Jurkat, Clone E6-1 (cell line): ENCODE measurements at places on chromosomes 2 and 18.

DNA sequence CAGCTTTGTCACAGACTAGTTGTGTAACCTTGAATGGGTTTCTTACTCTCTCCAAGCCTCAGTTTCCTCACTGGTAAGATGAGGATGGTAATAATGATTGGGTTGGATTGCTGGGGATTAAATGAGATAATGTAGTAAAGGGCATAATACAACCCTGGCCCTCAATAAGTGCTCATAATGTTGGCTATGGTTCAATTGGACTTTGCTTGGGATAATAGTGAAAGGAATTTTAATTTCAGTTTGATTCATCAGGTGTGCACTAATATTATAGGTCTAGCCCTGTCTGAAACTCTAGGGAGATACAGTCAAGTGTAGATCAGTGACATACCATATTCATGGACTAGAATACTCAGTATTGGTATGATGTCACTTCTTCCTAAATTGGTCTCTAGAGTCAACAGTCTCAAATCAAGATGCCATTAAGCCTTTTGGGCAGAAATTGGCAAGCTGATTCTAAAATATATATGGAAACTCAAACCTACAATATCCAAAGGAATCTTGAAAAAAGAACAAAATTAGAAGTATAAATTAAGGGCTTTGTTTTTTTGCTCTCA is 161.4 kb downstream of the SMAD7 start:
- no peak for DNase-seq

GRCh38 chr2:212595036-212595654 is 56.5 kb upstream of the ERBB4 start:
- peak; percentile 27 for DNase-seq

- no peak for DNase-seq
These were observed 9.0 kb upstream of the ATRAID start for GRCh38 chr2:27202854-27203253.

- DNase-seq, result no peak
These were observed 1966.1 kb upstream of the CELF4 start for GRCh38 chr18:39531659-39532058.

- DNase-seq, result peak; percentile 20
These were observed 48.9 kb upstream of the SPP2 start for GRCh38 chr2:234001380-234002160.

GRCh38 chr2:50782543-50782942 is 249.4 kb downstream of the NRXN1 start:
- no peak for DNase-seq

DNA sequence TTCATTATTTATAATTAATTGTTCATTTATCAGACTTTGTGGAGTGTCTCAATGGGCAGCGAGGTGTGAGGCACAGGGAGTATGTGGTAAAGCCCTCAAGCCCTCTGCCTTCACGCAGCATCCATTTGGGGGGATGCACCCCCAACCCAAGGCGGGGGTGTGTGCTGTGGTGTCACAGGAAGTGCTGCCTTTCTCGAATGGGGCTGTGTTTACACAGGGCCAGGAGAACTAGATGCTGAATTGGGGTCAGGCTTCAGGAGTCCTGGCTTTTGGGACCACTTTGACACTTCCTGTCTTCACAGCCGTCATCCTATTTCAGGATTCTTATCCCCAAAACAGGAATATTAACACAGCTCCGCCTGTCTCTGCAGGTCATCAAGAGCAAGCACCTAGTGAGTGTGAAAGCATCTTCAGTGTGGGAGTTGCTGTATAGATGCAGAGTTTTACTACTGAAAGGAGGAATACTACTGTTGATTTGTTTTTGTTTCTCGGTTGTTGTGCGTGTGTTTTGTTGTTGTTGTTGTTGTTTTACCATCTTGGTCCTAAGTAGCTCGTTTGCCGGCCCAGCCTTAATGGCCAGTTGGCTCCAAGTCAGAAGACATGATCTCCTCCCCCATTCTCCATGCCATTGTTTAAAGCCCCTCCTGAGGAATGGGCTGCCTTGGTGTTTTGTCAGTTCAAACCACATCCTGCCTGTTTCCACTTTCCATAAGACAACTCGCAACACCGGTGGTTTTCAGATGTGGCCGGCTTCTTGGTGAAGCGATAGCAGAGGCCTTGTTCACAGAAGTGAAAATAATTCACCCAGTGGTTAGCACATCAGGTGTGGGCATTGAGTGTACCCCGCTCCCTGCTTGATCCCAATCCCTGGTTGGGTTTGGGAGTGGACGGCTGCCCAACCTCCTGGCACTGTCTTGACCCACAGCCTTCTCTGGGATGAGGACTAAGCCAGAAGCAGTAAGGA is 221.3 kb downstream of the BCL2 start:
- peak; percentile 98 for DNase-seq

DNA sequence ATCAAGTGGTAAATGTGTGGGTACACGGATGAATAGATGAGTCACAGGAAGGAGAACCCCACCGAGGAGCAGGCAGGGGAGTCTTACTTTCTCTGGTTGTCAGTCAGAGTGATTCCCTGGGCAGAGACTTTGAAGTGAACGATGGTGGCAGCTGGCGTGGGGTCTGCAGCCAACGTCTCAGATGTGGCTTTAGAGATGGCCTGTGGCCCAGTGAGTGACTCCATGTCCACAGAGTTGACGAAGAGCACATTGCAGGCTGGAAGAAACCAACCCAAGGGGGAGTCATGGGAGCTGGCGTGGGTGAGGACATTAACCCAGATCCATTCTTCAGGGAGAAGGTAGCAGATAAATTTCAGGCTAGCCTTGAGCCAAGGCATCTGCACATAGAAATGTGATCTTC is 193.1 kb downstream of the TNS1 start:
- DNase-seq, result no peak

DNA sequence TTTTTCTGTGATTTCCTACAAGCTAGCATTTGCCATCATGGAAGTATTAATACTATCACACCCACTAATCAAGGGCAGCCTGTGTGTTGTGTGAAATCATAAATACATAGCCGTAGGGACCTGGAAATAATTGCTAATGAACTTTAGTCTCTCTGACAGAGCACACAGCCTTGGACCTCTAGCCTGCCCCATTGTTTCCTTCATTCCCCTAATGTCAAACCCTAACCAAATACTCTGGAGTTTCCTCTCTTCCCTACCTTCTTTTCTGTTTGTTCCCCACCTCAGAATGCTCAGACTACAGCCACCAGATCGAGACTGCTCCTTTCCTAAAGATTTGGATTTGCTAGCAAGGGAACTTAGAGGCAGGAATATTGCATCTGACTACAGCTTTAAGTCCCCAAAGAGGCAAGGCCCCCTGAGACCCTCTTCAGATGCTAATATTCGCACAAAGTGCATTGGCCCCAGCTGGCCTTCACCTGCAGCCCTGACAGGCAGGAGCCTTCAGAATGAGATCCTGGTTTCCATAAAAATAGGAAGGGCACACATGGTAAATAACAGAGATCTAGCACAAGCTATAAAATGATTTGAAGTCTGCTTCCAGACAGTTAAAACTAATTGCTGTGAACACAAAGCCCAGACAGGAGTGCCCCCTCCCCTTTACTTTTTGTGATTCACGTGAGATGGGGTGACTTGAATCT is 279.2 kb upstream of the DCC start:
- DNase-seq, result no peak

DNA sequence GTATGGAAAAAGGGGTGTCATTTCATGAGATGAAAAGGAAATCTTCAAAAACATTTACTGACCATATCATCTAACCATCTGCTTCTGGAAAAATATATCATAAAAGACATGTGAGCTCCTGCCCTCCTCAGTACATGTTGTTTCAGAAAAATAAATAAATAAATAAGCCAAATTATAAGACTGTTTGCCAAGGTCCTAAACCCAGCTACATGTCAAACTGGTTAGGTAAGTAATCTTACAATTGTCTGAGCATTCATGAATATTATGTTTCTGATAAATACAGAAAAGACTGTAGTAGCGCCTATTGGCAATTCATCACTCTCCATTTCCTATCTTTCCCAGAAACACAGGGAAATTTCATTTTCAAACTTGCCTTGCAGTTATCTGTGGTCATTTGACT is 138.9 kb upstream of the SETBP1 start:
- no peak for DNase-seq

DNA sequence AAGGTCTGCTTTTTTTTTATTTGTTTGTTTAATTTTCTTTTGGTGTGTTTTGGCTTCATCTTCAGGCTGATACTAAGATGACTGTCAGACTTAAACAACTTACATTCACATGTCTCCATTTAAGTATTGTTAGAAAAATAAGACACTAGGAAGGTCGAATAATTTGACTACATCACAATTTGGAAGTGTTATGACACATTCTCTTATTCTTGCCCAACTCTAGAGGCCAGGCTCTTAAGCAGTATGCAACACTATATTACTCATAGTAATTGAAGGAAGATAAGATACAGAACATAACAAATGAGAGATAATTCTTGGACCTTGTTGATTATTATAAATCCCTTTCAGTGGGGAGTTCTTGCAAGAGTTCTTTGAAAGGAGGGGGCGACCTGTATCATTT is 295.3 kb upstream of the COL3A1 start:
- DNase-seq, result no peak

DNA sequence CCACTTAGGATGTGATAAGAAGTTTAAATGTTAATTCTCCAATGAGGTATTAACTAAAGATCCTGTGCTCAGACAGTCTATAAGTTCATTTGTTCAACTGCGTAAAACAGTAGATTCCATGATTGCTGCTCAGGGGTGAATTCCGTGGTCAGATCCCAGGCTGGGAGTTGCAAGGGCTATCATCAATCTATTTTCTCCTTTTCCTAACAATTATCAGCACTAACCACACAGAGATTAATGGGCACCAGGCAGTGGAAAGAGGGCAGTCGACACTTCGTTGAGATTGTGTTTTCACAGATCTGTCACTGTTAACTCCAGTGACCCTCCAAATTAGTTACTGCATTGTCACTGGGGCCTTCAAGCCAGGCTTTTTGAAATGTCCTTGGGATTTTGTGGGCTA is 154.1 kb upstream of the SPRED2 start:
- DNase-seq, result no peak

DNA sequence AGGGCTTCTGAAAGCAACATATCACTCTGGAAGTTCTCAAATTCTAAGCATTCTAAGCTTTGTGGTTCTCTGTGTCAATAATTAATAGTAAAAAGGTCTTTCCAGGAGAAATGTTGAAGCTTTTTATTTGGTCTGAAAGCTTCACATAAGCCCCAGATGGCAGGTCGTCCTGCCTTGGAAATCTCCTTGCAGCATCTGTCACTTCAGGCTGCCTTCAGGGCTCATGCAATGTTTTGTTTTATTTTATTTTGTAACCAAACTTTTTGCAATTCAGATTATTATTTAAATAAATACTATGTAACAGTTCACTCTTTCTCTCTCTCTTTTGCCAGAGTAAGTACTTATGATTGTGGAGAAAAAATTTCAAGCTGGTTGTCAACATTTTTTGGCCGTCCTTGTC is 46.7 kb upstream of the FHOD3 start:
- DNase-seq, result no peak

- no peak for DNase-seq
These were observed 546.5 kb upstream of the KLHL29 start for GRCh38 chr2:22838461-22838860.

DNA sequence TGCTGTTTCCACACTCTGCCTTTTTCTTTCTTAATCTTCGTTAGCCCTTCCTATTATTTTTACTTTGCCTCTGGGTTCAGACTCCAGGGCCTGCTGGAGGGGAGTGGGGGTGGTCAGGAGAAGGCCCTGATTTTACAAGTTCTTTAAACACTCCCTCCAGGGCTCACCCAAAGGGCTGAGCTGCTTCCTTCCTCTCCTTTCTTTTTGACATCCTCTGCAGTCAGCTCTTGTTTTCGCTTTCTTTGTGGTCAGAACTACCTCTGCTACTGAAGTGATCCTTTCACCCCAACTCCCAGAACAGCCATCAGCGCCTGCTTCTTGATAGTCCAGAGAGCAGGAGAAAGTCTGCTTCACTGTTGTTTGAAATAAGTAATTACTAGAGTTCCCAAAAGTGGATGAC is 925.7 kb downstream of the EPHA4 start:
- DNase-seq, result no peak

DNA sequence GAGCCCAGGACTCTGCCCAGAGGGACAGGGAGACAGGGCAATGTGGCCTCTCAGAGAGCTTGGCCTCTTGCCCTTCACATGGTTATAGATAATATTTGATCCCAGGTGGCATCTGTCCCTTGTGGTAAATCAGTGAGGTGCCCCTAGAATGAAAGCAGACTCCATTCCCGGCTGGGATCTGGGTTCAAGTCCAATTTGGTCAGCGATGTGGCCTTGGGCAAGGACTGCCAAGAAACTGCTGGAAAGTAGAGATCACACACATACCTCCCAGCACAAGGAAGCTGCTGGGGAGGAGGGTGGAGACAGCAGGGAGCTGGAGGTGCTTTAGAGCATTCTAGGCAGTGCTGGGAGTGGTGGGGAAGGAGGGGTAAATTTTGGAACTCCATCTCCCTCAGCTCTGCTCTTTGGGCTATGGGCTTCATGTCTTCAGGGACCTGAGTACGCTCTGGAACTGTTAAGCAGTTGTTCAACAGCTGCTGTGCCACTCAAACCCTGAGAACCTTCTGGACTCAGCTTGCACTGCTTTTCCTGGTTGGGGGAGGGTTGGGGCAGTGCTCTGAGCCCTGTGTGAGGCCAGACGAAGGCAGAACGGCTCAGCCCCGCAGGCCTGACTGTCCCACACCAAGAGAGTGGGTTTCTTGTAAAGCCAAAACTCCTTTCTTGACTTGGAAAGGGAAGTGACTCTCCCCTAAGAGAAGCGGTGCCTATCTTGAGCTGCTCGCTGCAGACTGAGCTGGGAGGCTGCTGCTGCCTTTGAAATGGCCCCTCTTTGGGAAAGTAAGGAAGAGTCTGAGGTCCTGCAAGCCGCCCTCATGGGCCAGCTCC is 23.0 kb downstream of the INPP5D start:
- no peak for DNase-seq

GRCh38 chr18:63267975-63268721 is 51.4 kb downstream of the BCL2 start:
- DNase-seq, result no peak

GRCh38 chr2:146894514-146894913 is 950.3 kb upstream of the ACVR2A start:
- no peak for DNase-seq

DNA sequence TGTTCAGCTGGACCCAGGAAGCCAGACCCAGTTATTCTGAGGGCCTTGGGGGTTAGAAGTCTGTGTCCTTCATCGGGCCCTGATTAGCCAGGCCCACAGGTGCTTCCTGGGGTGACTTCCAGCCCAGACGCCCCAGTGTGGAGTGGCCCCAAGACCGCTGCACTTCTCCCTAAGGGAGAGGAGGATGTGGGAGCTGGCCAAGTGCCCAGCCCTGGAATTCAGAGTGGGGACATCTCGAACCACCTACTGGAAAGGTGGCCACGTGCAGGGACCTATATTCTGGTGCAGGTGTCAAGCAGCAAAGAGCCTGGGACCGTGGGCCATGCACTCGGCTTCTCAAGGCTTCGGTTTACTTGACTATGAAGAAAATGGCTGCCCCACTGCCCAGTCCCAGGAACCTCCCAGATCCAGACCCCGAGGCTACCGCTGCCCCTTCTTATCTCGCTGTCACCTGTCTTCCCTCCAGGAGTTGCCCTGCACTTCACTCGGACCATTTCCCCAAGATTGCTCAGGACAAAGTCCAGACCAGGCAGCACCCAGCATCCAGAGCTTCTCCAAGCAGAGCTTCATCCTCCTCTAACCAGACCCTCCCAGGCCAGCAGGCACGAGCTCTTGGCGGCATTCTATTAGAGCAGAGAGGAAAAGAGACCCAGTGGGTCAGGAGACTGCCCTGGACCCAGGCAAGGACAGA is 142.8 kb upstream of the ID2 start:
- no peak for DNase-seq
